Activated CD4-positive, CD25-positive, alpha-beta regulatory T cell treated with anti-CD3 and anti-CD28 coated beads, Interleukin-2, amount 50 U/mL, for 16 hours (primary cell): ENCODE measurements at places on chromosomes 7 and 10.

DNA sequence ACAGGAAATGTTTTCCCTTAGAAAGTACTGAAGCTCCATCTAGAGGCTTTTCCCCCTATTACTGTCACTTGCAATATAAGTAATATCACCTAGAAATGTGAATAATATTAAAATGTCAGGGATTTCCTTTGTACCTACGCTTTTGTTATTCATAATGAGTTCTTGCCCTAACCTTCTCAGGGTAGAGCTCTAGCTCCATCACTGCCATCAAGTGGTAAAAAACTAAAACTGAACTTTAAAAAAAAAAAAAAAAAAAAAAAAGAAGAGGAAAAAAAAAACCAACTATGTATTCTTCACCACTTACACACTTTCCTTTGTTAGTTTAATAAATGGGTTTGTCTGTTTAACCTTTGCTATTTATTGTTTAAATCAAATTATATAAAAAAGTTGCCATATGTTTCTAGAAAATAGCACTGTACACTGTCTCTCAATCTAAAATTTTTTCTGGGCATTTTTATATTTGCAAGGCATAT, 49.9 kb downstream of the DNAJC1 start:
- DNase-seq = no peak

DNA sequence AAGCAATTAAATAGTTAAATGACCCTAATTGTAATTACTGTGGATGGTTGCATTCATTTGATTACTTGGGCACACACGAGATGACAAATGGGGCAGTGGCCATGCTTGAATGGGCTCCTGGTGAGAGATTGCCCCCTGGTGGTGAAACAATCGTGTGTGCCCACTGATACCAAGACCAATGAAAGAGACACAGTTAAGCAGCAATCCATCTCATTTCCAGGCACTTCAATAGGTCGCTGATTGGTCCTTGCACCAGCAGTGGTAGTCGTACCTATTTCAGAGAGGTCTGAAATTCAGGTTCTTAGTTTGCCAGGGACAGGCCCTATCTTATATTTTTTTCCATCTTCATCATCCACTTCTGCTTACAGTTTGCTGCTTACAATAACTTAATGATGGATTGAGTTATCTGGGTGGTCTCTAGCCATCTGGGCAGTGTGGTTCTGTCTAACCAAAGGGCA, 8.3 kb downstream of the PCBD1 start:
- DNase-seq = peak; percentile 48

GRCh38 chr7:108120196-108120595, 10.0 kb downstream of the LAMB4 start:
- DNase-seq = no peak

DNA sequence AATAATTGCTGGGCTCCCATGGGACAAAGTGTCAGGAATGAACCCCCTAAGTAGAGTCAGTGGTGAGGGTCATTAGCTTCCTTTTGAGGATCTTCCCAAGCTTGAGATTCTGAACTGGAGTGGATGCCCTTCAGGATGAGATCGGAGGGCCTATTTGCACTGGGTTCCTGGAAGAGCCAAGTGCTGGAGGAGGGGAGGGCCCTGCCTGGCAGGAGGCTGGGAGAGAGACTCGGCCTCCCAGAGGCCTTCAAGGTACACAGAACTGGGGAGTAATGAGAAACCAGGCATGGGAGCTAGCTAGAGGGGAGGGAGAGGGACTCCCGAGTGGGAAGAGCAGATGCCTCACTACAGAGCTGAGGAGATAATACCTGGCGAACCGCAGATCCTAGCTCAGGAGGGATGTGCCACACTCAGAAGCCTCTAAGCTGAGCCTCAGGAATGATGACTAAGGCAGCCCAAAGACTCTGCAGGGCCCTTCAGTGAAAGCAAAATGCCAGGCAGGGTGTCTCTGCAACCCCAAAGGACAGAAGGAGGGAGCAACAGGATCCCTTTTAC, 9.4 kb downstream of the PDAP1 start:
- DNase-seq = no peak

GRCh38 chr10:5526691-5527331, 2.0 kb downstream of the CALML3 start:
- DNase-seq = no peak

GRCh38 chr7:28581351-28581750, 169.0 kb downstream of the CREB5 start:
- DNase-seq = no peak

DNA sequence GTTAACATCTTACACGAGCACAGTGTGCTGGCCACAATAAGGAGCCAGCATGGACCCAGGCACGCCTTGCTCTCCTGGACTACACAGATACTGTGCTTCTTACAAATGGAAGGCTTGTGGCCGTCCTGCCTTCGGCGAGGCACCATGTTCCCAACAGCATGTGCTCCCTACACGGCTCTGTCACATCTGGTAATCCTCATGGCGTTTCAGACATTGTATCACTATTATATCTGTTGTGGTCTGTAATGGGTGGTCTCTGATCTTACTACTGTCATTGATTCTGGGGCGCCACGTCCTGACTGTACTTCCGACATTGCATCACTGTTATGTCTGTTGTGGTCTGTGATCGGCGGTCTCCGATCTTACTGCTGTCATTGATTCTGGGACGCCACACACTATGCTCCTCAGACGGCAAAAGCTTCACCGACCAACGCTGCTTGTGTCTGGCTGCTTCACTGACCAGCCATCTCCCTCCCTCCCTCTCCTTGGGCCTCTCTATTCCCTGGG, 195.4 kb downstream of the MAD1L1 start:
- DNase-seq = no peak

- no peak for DNase-seq
Observed at GRCh38 chr7:138829335-138829734, 31.3 kb upstream of the ATP6V0A4 start.

DNA sequence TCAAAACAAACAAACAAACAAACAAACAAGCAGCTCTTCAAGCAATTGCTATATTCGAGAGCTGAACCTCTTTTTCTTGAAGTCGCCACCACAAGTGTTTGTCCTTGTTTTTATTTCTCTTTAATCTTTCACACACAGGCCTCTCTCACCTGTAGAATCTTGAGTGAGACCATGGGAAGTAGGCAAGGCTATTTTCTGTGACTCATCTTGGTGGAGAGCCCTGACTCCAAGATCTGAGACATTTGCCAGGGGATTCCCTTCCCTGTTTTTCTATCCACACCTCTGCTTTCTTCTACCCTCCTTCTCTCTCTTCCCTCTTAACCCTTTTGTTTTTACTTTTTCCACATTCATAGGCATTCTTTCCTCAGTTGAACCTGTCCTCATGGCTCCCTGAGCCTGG, 8.0 kb upstream of the TAS2R60 start:
- no peak for DNase-seq

DNA sequence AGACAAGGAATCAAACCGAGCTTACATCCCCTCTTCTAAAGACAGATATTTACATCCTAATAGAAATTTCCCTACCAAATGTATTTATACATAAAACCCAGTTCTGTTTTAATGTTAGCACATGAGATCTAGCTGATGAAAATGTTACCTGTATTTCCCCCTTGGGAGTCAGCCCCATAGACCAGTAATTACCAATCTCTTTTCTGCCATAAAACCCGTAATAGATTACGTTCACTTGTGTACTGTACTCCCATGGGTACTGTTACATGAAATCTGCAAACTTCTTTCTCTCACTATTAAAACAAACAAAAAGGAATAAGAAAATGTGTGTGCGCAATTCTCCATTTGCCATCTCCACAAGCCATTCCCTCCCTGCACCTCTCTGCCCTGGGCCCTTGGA, 450.9 kb downstream of the CALN1 start:
- DNase-seq = no peak

DNA sequence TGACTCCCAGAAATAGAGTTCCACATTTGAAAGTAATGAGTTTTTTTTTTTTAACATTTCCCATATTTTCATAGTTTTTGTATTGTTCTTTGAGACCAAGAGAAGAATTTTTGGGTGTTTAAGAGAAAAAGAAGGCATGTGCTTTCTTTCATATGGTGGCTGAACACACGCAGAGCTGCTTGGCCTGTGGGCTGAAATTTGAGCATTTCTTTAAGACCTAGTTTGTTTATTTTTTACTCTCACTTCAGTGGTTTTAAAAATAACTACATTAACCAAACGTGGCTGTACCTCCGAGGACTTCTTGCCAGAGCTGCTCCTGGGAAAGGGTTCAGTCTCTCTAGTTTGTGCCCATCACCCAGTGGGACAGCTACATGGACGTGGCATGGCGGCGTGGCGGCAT, 58.3 kb downstream of the INPP5A start:
- no peak for DNase-seq

- no peak for DNase-seq
Observed at GRCh38 chr10:92126100-92126650, 164.7 kb downstream of the CPEB3 start.

DNA sequence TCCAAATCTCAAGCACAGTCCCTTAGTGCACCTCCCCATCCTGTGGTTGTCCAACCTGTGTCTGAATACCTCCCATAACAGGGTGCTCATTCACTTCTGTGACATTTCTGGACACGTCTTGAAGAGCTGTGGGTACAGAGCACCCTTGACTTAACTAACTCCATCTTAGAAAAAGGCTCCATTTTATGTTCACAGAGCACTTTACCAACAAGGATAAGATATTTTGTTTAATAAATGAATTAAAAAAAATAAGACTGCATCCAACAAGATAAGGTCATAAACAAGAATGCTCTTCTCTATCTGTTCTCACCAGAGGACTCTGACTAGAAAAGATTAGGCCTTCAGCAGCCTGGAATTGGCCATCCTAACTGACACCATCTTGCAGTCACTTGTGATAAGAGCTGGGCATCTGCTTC, 335.2 kb upstream of the ZNF32 start:
- no peak for DNase-seq

DNA sequence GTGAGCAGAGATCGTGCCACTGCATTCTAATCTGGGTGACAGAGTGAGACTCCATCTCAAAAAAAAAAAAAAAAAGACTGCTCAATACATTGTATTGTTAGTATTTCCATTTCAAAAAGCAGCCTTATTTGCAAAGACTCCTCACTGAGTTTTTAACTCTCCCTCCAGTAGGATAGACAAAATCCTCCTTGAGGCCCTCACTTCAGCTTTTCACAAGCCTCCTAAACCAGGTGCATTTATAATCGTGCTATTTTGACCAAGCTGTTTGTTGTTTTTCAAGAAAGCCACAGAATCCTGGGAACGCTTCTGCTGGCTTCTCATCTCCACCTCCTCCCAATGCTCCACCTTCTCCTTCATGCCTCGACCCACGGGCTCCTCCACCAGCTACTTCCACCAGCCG, 6.3 kb upstream of the DDIT4 start:
- DNase-seq = no peak

GRCh38 chr7:22853674-22854157, 31.1 kb upstream of the TOMM7 start:
- peak; percentile 31 for DNase-seq

DNA sequence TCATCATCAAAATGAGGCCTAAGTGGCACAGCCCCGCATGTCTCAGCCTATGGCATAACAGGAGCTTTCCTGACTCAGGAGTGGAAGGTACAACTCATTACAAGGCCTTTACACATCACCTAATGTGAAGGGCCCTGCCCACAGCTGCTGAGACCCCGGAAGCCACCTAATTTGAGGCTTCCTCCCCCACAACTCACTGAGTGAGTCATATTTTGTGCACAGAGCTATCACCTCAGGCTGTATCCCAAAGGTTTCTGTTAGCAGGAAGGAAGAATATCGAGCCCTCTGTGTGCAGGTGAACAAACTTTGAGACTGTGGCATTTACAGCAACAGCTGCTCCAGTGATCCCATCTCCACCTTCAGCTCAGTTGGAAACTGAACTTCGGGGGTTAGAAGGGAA, 20.6 kb downstream of the HTR5A start:
- no peak for DNase-seq

DNA sequence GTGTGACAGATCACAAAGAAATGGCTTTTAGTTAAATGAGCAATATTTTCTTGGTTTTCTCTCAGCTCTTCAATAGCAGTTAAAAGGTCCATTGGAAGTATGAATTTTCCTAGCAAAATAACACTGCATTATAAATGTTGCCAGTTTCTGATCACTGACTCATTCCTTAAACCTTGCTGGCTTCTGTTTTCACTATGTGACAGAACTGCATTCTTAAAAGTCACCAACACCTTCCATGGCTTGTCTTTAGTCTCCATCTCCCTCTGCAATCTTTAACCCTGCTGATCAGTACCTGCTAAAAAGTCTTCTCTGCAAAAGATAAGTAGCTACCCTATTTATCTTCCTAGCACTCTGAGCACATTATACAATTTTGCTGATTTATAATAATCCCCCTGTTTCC, 405.0 kb upstream of the LRRN3 start:
- DNase-seq = no peak

- DNase-seq = no peak
Observed at GRCh38 chr10:78925275-78925674, 143.5 kb upstream of the ZMIZ1 start.

DNA sequence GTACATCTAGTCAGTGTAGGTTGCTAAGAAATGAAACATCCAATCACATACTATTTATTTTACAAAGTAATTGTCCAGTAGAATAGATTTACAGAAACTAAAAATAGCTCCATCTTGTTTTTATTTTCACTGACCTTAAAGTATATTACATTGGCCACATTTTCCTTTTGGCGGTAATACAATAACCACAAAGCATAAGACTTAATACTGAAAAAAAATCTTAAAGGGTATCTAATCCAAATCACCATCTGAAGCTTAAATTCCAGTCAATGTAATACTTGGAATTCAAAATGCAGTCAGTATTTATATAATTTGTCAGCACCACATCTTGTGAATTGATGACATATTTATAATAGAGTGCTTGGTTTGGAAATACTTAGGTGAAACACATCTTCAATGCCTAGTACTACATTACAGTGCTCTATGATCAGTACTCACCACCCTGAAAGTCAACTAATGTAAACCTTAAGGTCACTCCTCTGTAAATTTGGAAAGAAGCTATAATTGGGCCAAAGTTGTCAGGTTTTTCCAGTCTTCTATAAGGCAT, 8.9 kb downstream of the ANKMY2 start:
- no peak for DNase-seq

DNA sequence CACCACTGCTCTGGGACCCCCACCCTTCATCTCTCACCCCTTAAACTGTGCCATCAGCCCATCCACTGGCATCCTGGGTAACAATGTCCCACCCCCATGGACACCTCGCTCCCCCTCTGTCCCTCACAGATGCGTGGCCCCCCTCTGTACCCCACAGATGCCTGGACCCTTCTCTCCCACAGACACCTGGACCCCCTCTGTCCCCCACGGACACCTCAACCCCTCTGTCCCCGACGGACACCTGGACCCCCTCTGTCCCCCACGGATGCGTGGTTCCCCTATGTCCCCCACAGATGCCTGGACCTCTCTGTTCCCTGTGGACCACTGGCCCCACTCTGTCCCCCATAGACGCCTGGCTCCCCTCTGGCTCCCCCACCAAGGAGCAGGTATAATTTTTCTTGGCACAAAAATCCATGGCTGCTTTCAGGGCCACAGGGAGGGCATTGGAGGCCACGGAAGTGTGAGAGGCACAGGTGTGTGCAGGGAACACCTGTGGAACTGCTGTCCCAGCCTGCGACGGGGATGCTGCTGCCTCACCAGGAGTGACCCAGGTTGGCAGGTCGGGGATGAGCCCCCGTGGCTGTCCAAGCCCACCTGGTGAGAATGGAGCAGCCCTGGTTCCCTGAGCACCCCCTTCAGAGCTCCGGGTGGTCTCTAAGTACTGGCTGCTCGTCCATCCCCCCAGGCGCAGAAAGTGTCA, 193.5 kb downstream of the PTPRN2 start:
- no peak for DNase-seq
